IMR-90 (cell line): ENCODE measurements at places on chromosomes 12 and 14. TPM values are rescaled to one million over a fixed set of nuclear protein-coding genes. Genes with fewer than 3 reads are reported as not detected.

DNA sequence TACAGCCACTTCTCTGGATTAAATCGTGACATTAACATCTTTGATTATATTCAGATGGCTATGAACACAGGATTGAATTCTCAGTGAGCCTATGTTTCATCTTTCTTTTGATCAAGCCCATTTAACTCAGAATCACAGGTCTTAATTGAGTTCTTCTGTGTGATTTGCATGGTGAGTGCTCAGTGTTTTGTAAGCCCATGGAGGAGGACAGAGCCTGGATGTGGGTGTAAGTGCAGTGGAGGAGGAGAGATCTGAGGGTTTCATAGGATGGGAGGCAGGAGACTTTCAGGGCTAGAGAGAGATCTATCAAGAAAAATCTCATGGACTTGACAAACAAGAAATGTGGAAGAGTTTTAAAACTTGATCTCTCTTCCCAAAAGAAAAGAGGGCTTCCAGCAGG is 5.3 kb upstream of the TESPA1 start:
- H3K4me3 ChIP-seq, result no peak overlapping the region
- H3K27ac ChIP-seq, result no peak overlapping the region
- no peaks in the 10 kb centered on the region for H3K4me1 ChIP-seq
- H3K36me3 ChIP-seq, result no peaks in the 10 kb centered on the region

- DNase-seq, result peak; percentile 86
- H3K27me3 ChIP-seq, result no peaks in the 10 kb centered on the region
- no peaks in the 10 kb centered on the region for H3K36me3 ChIP-seq
- H3K4me1 ChIP-seq, result peaks cover 3% of the 10 kb centered on the region
Measured at GRCh38 chr12:100234591-100235304, 32.1 kb downstream of the DEPDC4 start.

GRCh38 chr12:5626151-5626550 is 194.2 kb downstream of the NTF3 start:
- H3K4me3 ChIP-seq, result no peak overlapping the region
- no peak overlapping the region for H3K27ac ChIP-seq
- DNase-seq, result no peak
- H3K36me3 ChIP-seq, result no peaks in the 10 kb centered on the region
- no peaks in the 10 kb centered on the region for H3K4me1 ChIP-seq
- peaks cover 63% of the 10 kb centered on the region for H3K27me3 ChIP-seq

GRCh38 chr12:62604373-62604772 is 137.7 kb downstream of the MON2 start:
- H3K36me3 ChIP-seq, result no peaks in the 10 kb centered on the region
- H3K27ac ChIP-seq, result peak overlapping the region; percentile 37; the same call in 1 of the 2 replicates
- H3K27me3 ChIP-seq, result no peaks in the 10 kb centered on the region
- no peaks in the 10 kb centered on the region; the same call in 1 of the 2 replicates for H3K4me1 ChIP-seq
- H3K4me3 ChIP-seq, result peak overlapping the region; percentile 97

The TDRD9 gene
- under 0.01 and 0.18 TPM in 2 replicates for total RNA-seq

The GLT1D1 gene
- not detected in 2 replicates for total RNA-seq
